ENCODE measurements at places on chromosomes 4 and X.

DNA sequence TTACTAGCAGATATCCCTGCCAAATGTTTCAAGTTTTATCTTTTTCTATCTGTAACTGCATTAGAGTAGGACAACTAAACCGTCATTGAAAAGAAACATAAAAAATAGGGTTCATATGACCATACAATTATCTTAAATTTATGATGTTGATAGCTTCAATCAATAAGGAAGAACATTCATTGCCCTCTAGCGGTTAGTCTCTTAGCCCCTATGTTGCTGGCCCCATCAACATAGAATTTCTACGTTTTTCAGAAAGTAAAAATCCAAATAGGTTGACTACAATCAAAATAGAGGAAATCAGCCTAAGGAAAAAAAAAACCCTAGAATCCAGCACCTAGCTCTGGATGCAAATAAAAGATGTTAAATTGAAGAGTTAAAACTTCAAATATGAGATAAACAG is 225.1 kb upstream of the ITM2A start:
- DNase-seq: no peak

GRCh38 chrX:36071061-36071460 is 151.5 kb downstream of the CFAP47 start:
- DNase-seq: no peak

DNA sequence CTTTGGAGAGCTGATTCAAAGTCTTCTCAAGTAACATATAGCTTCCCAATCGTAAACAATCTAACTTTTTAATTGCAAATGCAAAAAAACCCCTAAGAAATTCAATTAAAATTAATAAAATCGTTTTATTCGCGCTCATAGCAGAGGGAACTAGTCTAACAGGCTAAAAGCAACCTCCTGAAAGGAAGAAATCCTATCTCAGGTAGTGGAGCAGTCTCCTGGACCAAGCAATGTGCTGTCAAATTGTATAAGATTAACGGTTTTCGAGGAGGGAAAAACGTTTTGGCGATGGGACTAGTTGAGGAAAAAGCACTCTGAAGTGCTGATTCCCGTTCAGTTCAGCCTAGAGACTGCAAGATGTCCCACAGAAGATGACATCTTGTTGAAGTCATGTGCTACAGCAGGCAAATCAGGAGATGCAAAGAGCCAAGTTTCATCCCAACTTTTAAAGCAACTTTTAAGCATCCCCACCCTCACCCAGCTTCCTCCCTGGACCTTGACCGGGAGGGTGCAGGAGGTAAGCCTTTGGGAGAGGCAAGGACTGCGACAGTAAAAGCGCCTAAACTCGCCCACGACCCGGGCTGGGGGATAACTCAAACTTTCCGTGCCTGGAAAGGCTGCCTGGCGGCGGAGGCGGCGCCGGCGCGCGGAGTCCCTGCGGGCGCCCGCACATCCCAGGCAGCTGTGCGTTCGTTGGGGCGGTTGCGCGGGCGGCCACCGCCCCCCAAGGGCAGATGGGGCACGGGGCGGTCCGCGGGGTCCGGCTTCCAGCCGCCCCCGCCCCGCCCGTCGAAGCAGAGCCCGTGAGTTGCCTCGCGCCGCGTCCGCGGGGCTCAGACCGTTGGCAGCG is 784 bp downstream of the MAP7D3 start:
- DNase-seq: peak; percentile 33

DNA sequence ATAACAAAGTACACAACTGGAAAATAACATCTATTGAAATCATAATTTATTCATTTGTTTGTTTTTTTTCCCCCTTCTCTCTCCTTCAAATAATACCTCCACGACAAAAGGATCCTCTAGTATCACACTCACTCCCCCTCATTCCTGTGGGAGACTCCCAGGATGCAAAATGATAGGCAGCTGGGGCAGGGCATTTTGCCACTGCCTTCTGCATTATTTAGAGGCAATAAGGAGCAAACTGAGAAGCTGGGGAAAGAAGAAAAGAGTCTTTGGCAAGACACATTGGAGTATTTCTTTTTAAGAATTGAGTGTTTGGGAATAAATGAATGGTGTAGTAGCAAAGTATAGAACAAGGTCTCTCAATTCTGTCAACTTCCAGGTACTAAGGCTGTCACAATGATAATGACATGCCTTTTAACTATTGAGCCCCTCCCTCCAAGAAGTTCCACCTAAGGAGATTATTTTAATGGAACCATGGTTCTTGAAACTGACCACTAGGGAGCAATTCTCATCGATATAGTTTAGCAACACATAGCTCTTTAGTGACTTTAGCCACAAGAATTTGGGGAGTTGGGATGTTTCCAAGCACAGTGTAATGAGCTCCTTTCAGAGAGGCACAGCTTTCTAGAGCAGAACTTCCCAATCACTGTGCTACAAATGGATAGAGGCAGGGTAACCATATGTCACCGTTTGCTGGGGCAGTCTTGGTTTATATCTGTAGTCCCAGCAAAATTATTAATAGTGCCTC is 303.3 kb downstream of the FRMPD4 start:
- peak; percentile 81 for DNase-seq

DNA sequence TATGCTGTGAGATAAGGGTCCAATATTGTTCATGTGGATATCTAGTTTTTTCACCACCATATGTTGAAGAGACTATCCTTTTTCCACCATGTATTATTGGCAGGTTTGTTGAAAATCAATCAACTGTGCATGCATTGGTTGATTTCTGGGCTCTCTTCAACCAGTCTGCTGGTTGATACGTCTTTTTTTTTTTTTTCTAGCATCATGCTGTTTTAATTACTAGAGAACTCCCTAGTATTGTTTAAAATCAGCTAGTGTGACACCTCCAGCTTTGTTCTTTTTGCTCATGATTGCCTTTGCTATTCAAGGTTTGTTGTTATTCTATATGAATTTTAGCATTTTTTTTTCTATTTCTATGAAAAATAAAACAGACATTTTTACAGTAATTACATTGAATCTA is 123.9 kb downstream of the SLC7A11 start:
- no peak for DNase-seq

GRCh38 chr4:131091896-131092295 is 1995.9 kb downstream of the C4orf33 start:
- DNase-seq: peak; percentile 48

- no peak for DNase-seq
Measured at GRCh38 chr4:34718576-34719245, 1525.6 kb downstream of the ARAP2 start.

GRCh38 chrX:119617517-119618164 is 11.4 kb upstream of the NKRF start:
- DNase-seq: no peak

DNA sequence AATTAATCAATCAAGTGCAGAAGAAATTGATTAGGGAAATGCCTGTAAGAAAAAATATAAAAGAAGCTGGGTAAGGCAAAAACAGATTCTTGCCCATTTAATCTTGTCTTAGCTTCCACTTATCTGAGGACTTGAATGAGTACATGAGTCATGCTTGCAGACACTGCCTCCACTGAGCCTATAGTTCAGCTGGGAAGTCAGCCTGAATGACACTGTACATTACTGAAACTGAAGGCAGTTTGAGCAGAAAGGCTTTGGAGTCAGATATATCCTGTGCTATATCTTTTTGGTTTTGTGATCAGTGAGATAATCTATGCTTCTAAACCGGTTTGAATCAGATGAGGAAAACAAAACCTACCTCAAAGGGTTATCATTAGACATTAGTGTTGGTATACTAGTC is 61.3 kb downstream of the NUDT11 start:
- DNase-seq: no peak

DNA sequence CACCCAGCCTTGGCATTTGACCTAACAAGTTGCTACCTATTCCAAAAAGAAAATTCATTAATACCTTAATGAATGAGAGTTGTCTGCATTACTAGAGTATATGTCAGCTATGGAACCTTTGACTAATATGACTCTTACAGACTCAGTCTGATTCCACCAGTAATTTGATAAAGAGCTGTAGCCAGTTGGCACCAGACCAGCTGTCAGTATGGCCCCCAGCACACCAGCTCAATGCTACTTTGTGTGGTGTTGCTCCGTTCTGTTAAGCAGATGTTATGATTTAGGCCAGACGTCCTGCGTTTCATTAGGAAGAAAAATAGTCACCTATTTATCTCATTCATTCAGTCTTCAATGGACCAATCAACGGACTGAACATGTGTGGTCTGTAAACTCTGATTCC is 215.5 kb downstream of the TLL1 start:
- no peak for DNase-seq

DNA sequence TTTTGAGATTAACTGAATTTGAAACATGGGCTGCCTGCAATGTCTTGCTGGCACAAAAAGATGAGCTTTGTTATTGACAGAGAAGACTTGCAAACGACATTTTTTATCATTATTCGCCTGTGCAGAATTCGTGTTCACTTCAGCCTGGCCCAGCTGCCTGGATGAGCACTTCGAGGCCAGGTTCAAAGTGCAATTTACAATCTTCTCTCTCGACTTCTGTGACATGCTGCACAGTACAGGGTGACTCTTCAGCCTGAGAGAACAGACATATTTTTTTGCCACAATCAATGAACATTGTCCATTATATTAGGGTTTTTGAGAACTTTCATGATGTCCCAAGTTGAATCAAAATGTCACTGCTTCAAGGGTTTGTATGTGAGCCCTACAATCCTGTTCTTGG is 616.5 kb downstream of the SMARCA1 start:
- no peak for DNase-seq

DNA sequence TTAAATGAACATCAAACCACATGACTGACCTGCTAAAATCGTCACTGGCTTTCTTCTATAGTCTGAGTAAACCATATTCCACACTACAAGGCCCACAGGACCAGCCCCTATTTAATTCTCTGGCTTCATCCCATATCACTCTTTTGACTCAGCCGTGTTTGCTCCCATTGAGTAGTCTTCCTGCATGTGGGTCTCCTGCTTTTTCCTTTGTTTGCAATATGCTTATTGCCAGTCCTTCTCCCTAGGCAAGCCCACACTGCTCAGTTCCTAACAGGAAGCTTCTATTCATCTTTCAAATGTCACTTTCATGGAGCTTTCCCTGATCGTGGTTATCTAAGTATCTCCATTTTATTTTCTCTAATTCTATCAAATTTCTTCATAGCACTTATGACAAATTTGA is 329.6 kb downstream of the RAPGEF2 start:
- no peak for DNase-seq

- peak; percentile 12 for DNase-seq
Measured at GRCh38 chrX:40474205-40474626, 106.6 kb upstream of the ATP6AP2 start.

DNA sequence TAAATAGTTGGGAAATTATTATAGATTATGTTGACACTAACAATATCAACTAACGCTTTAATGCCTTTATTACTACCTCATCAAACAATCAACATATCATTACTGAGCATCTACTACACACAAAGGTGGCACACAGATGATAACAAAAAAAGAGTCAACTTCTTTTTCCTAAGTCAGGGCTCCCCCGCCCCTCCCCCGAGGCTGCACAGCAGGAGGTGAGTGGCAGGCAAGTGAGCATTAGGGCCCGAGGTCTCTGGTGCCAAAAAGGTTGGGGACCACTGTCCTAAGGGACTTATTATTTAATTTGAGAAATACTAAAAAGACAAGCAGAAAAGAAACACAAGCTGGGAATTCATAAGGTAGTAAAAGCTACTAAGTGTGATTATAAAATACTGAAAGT is 50.3 kb upstream of the MCF2 start:
- DNase-seq: no peak
